ENCODE measurements at places on chromosomes 2 and 18. TPM values are rescaled to one million over a fixed set of nuclear protein-coding genes. Genes with fewer than 3 reads are reported as not detected.

The KLF11 gene
- 45.3 TPM for total RNA-seq

The TWIST2 gene
- total RNA-seq, result 17.8 TPM

The HNMT gene
- 56.3 TPM for total RNA-seq

The PARD3B gene
- 29.7 TPM for total RNA-seq

The KCNS3 gene
- 1.2 TPM for total RNA-seq

The SULT1C2 gene
- under 0.01 TPM for total RNA-seq

The DNAJC5G gene
- total RNA-seq, result not detected

The STPG4 gene
- not detected for total RNA-seq

The LYG2 gene
- total RNA-seq, result not detected

DNA sequence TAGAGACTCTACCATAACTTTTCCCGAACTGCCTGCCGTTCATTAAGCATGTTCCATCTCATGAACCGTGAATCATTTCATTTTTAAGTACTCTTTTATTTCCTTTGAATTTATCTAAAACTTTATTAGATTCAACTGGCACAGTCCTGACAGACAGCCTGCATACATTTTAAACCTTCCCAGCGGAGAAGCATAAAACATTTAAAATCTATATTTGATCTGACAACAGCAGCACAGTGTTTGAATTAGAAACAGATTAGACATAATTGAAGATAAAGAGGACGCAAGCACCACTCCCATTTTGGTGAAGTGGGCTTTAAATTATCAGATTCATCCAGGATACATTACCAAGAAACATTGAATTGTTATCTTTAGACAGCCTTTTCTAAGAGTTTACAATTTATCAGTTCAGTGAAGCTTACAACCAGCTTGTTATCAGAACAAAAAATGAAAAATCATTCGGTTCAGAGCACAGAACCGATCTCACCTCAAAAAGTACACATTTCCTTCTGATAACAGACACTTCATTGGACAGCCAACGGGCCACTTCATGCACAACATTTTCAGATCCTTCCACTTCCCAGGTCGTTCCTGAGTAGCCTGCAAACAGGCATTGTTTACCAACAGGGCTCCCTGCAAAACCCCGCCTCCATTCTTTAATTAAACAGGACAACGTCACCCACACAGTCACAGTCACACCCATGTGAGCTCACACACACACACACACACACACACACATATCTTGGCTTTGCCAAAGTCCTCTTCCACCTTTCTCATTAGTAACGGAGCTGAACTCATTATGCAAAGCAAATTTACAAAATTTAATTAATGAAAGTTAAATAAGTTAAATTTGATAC, 171.2 kb downstream of the SP3 start:
- H3K27me3 ChIP-seq, result no peaks in the 10 kb centered on the region
- no peaks in the 10 kb centered on the region for H3K4me1 ChIP-seq
- no peaks in the 10 kb centered on the region for H3K36me3 ChIP-seq
- H3K4me3 ChIP-seq, result no peak overlapping the region

DNA sequence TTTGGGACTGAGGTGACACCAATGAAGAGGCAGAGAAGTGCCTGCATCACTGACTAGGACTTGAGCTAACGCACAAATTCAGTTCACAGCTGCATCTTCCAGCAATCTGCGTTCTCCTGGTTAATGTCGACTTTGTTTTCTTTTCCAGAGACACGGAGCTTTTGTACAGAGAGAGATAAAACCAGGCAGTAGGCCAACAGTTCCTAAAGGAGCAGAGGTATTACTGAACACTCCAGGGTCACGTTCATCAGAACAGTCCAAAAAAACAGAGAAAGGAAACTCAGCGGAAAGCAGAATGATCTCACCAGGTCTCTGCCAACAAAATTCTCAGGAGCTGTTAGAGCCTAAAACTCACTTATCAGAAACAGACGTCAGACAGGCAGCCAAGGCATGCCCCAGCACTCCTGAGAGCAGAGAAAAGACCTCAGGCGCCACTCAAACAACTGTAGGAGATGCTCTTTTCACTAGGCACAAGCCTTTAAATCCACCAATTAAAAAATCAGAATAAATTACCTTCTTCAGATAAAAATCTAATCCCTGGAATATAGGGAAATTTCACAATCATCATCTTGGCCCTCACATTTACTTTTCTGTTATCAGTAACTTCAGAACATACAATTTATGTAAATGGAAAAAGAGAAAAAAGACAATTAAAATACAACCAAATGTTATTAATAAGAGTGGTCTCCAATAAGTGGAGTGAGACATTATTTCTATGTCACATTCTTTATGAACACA, 95.9 kb upstream of the SPTBN1 start:
- no peaks in the 10 kb centered on the region for H3K36me3 ChIP-seq
- no peak overlapping the region for H3K27ac ChIP-seq
- no peaks in the 10 kb centered on the region for H3K4me1 ChIP-seq
- DNase-seq, result peak; percentile 61
- H3K4me3 ChIP-seq, result no peak overlapping the region
- no peaks in the 10 kb centered on the region for H3K27me3 ChIP-seq

DNA sequence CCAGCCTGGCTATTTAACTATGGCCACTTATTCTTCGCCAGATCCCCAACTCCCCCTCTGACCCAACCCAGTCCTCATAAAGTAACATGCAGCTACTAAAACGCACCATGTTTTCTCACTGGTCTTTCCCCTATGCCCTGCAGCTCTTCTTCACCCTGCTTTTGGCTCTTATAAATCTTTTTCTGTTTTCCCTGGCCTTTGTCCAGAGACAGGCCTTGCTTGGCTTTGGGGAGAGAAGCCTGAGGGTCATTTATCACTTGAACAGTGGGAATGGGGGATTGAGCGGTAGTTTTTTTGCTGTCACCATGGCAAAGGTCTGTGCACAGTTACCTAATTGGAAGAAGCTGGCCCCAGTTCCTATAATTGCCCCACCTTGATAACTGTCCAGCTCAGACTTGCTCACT, 202.9 kb upstream of the NT5C1B start:
- H3K27me3 ChIP-seq, result no peaks in the 10 kb centered on the region
- H3K4me1 ChIP-seq, result no peaks in the 10 kb centered on the region
- H3K4me3 ChIP-seq, result no peak overlapping the region
- DNase-seq, result no peak
- no peaks in the 10 kb centered on the region for H3K36me3 ChIP-seq

GRCh38 chr2:224970311-224970710, 72.0 kb downstream of the DOCK10 start:
- H3K27ac ChIP-seq, result no peak overlapping the region
- no peaks in the 10 kb centered on the region for H3K36me3 ChIP-seq
- H3K27me3 ChIP-seq, result no peaks in the 10 kb centered on the region
- peaks cover 4% of the 10 kb centered on the region for H3K4me1 ChIP-seq

- no peaks in the 10 kb centered on the region for H3K36me3 ChIP-seq
- H3K27ac ChIP-seq, result no peak overlapping the region
- no peak overlapping the region for H3K4me3 ChIP-seq
These were observed 63.4 kb downstream of the SMAD7 start for GRCh38 chr18:48887294-48887904.

DNA sequence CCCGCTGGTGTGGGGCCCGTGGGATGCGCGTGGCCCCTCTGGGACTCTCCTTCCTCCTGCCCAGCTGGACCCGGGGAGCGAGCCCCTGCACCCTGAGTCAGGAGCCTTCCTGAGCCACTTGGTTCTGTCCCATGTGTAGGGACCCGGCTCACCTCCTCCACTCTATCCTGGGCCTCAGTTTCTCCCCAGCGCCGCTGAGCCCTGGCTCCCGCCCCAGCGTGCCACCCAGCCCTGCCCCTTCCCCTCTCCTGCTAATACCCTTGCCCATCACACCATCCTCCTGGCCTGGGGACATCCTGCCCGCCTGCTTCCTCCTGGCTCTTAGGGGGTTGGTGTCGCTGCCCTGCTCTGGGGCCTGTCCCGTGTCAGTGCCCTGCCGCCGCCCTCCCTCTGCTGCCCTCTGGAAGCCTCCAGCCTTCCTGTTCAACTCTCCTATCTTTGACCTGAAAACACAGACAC, 24.8 kb downstream of the GPC1 start:
- DNase-seq, result no peak
- no peaks in the 10 kb centered on the region for H3K36me3 ChIP-seq
- no peak overlapping the region for H3K27ac ChIP-seq
- H3K27me3 ChIP-seq, result no peaks in the 10 kb centered on the region

DNA sequence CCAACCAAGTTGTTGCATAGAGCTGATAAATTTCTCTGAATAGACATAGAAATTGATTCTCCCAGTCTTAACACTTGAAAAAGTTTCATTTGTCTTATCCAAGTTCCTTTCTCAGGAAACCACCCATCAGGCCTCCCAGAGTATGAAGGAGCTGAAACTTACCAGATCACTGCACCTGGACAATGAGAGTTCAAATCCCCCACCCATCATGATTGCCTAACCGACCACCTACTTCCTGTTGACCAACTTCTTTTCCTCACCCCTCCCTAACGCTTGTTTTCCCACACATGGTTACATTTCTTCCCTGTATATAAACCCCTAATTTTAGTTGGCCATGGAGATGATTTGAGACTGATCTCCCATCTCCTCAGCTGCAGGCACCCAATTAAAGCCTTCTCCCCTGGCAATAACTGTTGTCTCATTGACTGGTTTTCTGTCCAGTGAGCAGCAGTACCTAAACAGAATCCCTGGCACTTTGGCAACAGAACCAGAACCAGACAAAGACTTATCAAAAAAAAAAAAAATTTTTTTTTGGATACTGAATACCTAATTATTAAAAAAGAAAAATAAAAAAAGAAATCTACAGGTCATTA, 103.0 kb downstream of the SPIRE1 start:
- peaks cover 1% of the 10 kb centered on the region for H3K4me1 ChIP-seq
- no peak overlapping the region for H3K27ac ChIP-seq
- no peak for DNase-seq
- H3K27me3 ChIP-seq, result no peaks in the 10 kb centered on the region
- H3K4me3 ChIP-seq, result no peak overlapping the region

GRCh38 chr2:134124047-134124753, 129.7 kb upstream of the MGAT5 start:
- no peaks in the 10 kb centered on the region for H3K36me3 ChIP-seq
- H3K4me3 ChIP-seq, result no peak overlapping the region
- DNase-seq, result no peak
- no peak overlapping the region for H3K27ac ChIP-seq
- peaks cover 14% of the 10 kb centered on the region for H3K4me1 ChIP-seq
- H3K27me3 ChIP-seq, result no peaks in the 10 kb centered on the region

DNA sequence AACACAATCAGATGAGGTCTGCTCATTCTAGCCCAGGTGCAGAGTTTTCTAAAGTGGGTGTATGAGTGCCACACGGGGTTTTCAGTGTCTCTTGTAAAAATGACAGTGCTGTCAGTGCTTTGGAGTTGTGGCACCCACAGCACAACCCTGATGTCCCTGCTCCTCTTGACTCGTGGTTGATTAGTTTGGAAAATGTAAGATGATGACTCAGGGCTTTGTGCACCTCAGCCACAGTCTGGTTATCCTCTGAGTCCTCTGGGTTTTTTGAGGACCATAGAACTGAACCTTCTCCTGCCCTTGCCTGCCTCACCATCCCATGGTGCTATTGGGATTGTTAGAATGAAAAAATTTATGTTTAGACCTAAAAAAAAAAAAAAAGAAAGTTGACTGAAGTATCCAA, 105.6 kb downstream of the MYO1B start:
- no peak for DNase-seq
- H3K36me3 ChIP-seq, result no peaks in the 10 kb centered on the region

- H3K27ac ChIP-seq, result no peak overlapping the region
- H3K27me3 ChIP-seq, result no peaks in the 10 kb centered on the region
- H3K4me1 ChIP-seq, result peaks cover 11% of the 10 kb centered on the region
- no peak overlapping the region for H3K4me3 ChIP-seq
These were observed 7.8 kb downstream of the SLC66A2 start for GRCh38 chr18:79943608-79944125.

- no peak overlapping the region for H3K4me3 ChIP-seq
- no peak for DNase-seq
- H3K27ac ChIP-seq, result no peak overlapping the region
- H3K36me3 ChIP-seq, result no peaks in the 10 kb centered on the region
- H3K4me1 ChIP-seq, result no peaks in the 10 kb centered on the region
These were observed 35.6 kb upstream of the DYNC2LI1 start for GRCh38 chr2:43738257-43738656.

DNA sequence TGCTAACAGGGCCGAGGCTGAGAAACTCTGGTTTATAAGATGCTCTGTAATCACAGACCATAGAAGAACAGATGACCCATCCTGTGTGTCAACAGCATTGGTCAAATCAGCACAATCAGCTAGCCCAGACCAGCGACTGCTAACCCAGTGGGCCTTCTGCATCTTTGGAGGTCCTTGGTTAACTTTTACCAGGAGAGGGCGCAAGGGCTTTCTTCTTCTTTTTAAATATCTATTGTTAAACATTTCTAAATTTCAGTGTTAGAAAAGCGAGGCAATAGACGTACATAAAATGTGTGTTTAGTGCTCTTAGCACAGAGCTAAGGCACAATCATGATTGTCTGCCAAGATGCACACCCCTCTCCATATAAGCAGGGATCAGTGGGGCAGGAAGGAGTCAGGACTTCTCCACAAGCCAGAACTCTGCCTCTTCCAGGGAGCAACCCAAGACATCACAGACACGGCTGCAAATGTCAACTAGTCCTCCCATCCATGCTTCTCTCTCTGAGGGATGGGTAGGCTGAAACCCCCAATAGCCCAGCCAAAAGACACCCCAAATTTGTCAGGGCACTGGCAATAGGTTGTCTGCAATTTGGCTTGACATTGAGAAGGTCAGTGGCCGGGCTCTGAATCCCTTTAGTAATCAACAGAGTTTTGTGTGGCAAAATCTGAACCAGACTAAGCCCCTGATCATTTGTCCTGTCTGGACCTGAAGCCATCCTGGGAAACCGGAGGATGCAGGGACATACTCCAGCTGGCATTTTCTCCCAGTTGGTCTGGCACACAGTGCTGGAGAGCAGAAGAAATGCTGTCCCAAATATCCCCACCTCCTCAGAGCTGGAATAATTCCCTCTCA, 188.2 kb downstream of the BCL2 start:
- no peaks in the 10 kb centered on the region for H3K36me3 ChIP-seq
- no peak overlapping the region for H3K27ac ChIP-seq
- H3K4me3 ChIP-seq, result no peak overlapping the region
- peak; percentile 69 for DNase-seq
- peaks cover 2% of the 10 kb centered on the region for H3K4me1 ChIP-seq

GRCh38 chr2:191311-192190, 72.3 kb downstream of the SH3YL1 start:
- no peaks in the 10 kb centered on the region for H3K27me3 ChIP-seq
- no peaks in the 10 kb centered on the region for H3K36me3 ChIP-seq
- DNase-seq, result no peak
- H3K27ac ChIP-seq, result no peak overlapping the region
- peaks cover 2% of the 10 kb centered on the region for H3K4me1 ChIP-seq
- no peak overlapping the region for H3K4me3 ChIP-seq

- no peak for DNase-seq
- no peaks in the 10 kb centered on the region for H3K27me3 ChIP-seq
- H3K36me3 ChIP-seq, result no peaks in the 10 kb centered on the region
These were observed 368.7 kb upstream of the ID2 start for GRCh38 chr2:8312861-8313830.
